Left kidney (tissue), 8 donors: ENCODE measurements at places on chromosomes 6 and 20. TPM values are rescaled to one million over a fixed set of nuclear protein-coding genes. Genes with fewer than 3 reads are reported as not detected.

GRCh38 chr6:113560908-113561307 lies 296.2 kb upstream of the MARCKS start:
- no peak for DNase-seq

DNA sequence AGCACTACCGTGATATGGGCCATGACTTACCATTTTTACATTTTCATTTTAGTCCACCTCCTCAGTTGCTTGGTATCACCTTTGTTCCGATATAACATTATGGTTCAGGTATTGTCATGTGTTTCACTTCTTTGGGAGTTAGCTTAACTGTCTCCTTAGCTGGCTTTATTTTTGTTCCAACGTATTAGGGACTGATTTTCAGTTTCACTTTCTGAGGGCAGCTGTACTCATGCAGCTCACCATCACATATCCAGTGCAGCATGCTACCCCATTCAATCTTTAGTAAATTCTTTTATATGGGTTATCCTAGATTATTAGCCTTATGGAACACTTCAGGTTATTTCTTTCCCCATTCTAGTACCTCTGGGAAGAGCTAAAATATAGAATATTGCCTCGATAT lies 362.2 kb upstream of the IRAK1BP1 start:
- no peak for DNase-seq

GRCh38 chr20:54063992-54064676 lies 6.3 kb downstream of the BCAS1 start:
- no peak for DNase-seq

DNA sequence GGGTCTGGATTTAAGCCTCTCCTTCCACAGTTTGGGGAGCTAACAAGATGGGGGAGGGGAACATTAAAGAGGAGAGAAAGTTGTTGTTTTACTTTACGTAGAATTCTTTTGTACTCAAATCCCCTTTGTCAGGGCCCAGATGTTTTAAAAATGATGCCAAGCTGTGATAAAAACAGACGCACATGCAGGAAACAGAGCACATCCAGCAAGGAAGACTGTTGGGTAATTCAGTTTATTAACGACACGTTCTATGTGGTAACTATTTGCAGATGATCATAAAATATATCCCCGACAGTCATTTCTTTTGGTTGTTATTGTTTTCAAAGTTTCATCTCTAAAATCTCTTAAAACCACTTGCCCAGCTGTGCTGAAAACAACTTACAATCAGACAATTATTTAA lies 307.0 kb upstream of the PRDM1 start:
- DNase-seq, result no peak

GRCh38 chr6:6690144-6690483 lies 101.6 kb downstream of the LY86 start:
- DNase-seq, result no peak

PPP1R16B gene
- 6.9 TPM for polyA plus RNA-seq

- no peak for DNase-seq
These were observed 42.6 kb upstream of the CDH22 start for GRCh38 chr20:46350986-46351267.

DNA sequence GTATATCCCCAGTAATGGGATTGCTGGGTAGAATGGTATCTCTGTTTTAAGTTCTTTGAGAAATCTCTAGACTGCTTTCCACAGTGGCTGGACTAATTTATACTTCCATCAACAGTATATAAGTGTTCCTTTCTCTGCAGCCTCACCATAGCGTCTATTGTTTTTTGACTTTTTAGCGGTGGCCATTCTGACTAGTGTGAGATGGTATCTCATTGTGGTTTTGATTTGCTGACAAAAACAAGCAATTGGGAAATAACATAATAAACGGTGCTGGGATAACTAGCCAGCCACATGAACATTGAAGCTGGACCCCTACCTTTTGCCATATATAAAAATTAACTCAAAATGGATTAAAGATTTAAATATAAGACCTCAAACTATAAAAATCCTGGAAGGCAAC lies 14.2 kb downstream of the OR2A4 start:
- DNase-seq, result no peak

COMMD7 gene
- 69.3 TPM for polyA plus RNA-seq
